ENCODE measurements at places on chromosomes 12 and 14.

DNA sequence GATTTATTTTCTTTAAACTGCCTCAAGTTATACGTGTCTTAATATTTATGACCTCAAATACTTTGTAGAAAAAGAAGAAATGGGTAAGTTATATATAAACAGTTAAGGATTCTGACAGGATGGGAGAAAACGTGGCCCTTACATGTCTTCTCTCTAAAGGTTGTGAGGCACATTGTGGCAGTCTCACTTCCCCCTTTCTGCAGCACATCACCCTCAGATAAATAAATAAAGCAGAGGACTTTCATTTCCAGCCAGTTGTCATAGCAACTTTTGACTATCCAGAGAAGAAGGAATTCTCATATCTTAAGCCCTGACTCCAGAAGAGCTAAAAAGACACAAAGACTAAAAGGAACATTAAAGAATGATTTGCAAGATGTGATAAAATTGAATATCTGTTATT is 28.8 kb upstream of the CEP83 start:
- no peak for DNase-seq

DNA sequence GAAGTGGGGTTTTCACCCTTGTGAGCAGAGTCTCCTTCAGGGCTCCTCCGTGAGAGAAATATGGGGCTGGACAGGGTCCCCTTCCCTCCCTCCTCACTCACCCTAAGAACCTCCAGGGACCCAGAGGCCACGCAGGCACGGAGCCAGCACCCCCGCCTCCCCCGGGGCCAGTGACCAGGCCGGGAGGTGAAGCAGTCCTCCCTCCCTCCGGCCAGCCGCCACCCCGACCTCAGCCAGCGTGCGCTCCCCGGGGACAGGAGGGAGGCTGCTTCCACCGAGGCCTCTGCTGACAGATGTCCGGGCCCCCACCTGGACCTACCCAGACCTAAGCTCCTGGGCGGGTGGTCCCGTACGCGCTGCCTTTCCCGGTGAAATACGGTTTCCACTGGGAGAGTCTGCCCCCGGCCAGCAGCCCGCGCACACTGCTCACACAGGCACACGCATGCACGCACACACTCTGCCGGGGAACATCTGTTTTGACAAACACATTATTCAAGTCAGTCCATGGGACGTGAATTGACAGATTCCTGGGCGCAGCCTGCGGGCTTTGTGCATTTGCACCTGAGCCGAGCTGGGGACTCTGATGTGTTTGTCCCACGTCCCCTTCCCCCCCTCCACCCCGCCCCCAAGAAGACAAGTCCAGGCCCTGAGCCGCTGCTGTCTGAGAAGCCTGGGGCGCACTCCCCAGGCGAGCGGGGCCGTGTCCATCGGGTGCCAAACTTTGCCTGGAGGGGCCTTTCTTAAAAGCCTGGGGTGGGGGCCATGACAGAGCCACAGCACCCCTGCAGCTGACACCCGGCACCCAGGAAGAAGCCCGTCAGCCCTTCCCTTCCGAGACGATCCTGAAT is 725 bp downstream of the RIMBP2 start:
- DNase-seq: no peak

GRCh38 chr12:6053541-6053940 is 70.9 kb downstream of the VWF start:
- no peak for DNase-seq

DNA sequence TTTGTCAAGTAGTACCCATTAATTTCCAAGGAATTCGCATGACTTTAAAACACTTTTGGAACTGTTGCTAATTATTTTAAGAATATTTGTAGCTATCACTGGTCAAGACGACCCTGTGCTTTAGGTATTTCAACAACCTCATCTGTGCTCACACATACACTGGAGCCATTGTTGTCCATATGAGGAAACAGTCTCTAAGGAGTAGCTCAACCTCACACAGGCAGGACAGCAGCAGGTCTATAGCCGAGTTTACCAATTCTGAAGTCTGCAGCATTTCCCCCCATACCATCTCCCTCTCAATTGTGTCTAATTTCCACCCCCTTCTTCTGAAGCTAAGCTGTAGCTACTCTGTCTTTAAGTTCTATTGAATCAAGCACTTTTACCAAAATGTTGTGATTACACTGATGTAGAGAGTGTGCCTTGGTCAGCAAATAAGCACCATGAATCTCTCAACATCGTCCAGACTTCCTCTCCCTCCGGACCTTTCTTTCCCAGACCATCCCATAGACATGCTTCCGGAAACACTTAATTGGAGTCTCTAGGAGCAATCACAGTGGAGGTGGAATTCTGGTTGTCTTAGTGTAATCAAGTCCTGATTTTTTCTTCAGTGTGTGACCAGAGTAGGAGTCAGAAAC is 48.5 kb upstream of the NUAK1 start:
- DNase-seq: no peak

DNA sequence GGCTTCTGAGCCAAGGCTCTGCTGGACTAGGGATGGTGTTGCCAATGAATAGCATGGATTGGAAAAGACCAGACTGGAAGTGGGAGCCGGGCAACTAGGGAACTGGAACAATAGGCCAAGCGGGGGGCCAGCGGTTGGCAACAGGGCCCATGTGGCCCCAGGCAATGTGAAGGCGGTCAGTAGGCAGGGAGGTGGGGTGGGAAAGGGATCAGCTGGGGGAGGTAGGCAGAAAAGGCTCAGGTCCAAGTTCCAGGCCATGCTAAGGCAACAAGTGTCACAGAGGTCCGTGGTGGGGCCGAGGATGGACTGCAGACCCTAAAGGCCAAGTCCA is 14.9 kb upstream of the MLXIP start:
- no peak for DNase-seq

All from NCI-H524 treated with DMSO at 0.1 percent for 48 hours (cell line).